ENCODE measurements at places on chromosomes 12 and 14.

DNA sequence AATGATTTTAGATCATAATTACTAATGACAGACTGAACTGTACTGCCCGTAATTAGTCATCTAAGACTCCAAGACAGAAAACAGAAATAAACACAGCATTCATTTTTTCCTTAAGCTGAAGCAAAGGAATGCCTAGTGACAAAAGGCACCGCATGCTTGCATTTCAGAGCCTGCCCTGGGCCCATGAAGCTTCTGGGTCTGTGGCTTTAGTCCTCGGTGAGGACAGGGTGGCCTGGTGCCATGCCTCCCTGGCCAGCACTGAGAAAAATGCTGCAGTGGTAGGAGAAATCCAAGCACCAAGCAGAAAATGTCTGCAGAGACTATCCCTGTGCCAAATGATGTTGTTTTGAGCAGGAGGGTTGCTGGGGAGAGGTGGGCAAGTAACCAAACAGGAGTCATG is 171.6 kb downstream of the CALM1 start:
- DNase-seq = no peak

DNA sequence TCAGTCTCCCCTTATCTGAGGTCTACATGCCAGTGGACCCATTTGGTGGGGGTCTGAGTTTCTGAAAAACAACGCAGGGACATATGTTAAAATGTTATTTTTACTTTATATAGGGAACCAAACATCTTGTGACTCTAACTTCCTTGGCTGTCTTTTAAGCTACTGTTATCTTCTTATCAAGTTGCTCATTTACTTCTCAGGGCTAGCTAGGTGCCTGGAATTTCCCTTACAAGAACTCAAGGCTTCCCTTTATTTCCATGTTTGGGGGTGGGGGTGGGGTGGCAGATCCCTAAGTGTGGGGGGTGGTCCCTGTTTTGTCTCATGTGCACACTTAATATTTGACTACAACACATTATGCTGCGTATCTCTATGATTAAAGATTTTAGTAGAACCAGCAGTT is 31.6 kb downstream of the PPP1R36 start:
- DNase-seq = no peak

DNA sequence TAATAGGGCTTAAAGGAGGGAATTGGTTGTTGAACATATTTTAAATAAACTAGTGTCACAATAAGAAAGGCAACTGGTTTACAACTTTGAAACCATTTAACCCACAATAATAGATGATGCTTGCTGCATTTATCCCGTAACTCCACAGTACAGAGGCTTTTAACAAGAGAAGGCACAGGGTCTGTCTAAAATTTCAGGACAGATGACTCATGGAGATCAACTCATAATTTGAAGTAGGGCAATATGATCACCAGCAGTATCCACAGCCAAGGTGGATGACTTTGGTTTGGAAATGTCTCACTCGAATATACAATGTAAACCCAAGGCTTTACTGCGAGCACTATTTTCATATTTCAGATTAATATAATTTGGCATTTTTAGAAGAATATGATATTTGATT is 340.2 kb downstream of the LRIG3 start:
- DNase-seq = no peak

GRCh38 chr14:79702197-79702596 is 509.1 kb downstream of the DIO2 start:
- no peak for DNase-seq

DNA sequence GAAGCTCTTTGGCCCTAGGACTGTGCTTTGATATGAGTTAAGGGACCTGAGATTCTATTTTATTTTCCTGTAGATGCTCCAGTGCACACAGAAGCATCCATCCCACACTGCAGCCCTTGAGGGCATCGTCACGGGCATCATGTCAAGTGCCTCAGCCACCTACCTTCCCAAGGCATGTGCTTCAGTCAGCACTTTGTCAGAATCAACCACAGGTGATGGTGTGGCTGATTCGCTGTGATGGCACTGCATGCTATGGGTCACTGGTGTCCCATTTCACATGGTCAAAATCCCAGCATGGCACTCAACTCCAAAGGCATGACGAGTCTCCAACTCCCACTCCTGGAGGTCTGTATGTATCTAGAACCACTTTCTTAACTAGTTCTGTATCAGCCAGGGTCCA is 100.8 kb downstream of the AACS start:
- DNase-seq = no peak

GRCh38 chr12:107139787-107140186 is 46.4 kb upstream of the CRY1 start:
- no peak for DNase-seq

DNA sequence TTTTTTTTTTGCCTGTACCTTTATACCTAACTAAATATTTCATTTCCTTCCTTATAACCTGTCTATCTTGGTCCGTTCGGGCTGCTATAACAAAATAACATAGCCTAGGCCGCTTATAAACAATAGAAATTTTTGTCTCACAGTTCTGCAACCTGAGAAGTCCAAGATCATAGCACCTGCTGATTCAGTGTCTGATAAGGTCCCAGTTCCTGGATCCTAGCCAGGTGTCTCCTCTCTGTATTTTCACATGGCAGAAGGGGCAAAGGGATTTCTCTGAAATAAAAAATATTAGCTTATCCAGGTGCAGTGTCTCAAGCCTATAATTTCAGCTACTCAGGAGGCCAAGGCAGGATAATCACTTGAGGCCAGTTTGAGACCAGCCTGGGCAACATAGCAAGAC is 1046.6 kb upstream of the USP15 start:
- DNase-seq = no peak

- no peak for DNase-seq
Observed at GRCh38 chr12:57465030-57465746, 5.6 kb downstream of the GLI1 start.

- no peak for DNase-seq
Observed at GRCh38 chr12:27732281-27732680, 21.6 kb downstream of the MRPS35 start.

- DNase-seq = no peak
Observed at GRCh38 chr14:29687866-29688265, 239.8 kb downstream of the PRKD1 start.
